B cell (primary cell): ENCODE measurements at places on chromosomes 2 and 18.

DNA sequence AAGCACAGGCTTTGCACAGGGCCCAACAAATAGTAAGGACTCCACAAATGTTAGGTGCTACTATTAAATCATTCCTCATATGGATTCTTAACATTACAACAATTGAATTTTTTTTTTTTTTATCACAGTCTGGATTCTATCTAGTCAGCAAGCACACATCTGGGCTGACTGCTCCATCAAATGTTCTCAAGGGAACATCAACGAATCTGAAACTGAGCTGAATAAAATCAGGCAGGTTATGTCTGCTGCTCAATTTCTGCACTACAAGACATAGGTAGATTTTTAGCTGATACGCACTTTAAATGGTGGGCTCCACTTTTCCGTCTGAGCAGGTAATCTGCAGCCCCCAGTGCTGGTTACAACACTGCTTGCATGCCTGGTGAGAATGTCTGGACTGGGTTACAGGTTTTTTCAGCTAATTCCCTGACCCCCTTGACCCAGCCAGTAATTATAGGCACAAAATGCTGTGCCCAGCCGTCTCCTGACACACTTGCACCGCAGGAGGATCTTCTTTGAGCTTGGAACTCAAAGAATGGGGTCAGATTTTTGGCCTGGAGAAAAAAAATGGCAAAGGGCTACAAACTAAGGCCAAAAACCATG, 44.6 kb downstream of the ADD2 start:
- no peak for DNase-seq

DNA sequence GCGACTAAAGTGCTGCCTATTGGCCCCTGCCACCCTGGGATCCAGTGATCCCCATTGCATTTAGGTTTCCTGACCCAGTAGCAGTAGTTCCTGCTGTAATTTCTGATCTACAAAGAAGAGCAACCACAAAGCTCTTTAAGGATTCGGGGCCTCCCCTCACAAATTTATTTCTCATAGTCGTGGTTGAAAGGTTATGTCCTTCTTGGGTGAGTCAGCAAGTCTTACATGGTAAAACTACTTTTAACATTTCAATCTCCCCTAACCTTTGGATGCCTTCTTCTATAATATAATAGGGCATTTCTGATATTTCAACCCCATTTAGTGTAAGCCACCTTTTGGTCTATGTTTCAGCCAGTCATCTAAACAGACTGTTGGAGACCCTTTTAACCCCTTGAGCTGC, 14.9 kb downstream of the PIKFYVE start:
- DNase-seq, result no peak

- no peak for DNase-seq
Observed at GRCh38 chr2:230023313-230023712, 45.4 kb downstream of the SLC16A14 start.

GRCh38 chr2:33373986-33374385, 102.5 kb upstream of the RASGRP3 start:
- no peak for DNase-seq

- DNase-seq, result no peak
Observed at GRCh38 chr18:23538001-23538400, 34.7 kb downstream of the RMC1 start.

DNA sequence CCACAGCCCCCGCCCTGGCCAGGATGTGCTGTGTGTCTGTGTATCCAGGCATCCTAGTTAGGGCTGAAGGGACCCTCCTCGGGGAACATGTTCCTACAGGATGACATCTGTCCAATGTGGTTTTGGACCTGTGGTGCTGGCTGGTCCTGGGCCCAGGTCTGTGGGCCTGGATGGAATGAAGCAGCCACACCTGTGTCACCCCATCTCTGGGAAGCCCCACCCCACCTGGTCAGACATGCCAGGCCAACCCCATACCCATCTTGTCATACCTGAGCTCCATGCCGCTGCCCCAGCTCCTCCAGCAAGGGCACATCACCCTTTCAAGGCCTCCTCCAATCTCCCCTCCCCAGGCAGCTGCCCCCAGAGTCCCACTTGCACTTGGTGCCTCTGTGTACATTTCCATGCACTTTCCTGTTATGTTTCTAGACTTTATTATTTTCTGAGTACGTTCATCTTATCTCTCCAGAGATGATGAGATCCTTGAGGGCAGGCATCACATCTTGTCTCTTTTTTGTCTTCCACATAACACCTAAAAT, 24.1 kb upstream of the PLB1 start:
- DNase-seq, result no peak

DNA sequence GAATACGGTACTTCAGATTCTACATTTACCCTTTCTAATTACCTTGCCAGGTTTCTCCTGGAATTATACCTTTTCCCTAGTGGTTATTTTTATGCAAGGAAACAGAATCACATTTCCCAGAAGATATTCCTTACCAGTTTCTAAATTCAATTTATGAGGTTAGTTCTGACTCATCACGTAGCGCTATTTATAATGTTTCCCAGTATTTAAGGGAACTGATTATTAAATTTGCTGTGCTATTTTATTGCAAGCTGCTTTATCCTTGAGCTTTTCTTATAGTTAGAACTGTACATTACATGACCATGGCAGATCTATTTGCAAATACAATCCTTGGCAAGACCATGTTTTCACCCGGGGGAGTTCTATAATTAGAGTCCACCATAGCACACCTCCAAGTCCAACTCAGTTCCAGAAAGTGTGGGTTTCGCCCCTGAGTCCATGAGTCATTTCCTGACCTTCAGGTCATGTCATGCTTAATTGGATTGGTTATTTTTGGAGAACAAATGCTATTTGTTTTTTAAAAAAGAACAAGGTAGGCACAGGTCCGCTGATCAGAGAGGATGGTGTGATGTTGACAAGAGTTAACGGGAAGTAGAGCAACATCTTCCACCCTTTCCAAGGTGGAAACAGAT, 126.6 kb downstream of the ZNF532 start:
- DNase-seq, result no peak

DNA sequence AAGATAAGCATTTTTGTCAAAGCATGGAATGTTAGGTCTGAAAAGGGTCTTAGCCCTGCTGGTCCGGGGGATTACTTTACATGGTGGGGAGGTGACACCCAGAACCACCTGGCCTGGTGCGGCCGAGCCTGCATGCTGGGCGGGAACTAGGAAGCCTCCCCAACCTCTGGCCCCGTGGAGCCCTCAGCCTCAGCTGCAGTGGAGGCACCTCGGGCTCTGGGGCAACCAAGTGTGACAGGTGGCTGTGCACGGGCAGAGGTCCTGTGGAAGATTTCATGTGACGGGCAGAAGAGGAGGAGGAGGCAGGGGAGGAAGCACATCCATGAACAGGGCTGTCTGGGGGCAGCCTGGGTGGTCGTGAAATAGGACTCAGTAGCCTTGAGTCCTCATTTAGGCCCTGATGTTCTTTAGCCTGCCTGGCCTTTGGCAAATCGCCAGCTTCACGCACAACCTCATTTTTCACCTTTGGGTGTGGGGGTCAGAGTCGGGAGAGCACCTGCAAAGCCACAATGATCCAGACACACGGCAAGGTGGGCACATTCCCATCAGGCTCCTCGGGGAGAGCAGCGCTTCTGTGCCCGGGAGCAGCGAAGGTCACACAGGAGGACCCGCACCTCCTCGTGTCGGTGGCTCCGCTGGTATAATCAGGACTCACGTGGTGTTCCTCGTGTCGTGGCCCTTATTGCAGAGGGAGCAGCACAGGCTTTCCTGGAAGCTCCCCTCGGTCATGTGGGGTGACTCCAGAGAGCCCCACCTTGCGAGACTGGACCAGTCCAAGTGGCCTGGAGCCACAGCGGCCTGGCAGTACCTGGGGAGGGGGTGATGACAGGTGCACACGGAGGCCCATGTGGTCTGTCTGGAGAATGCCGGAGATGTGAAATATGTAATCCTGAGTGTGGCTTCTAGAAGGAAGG, 13.9 kb downstream of the CNDP2 start:
- no peak for DNase-seq

GRCh38 chr2:50490991-50491390, 540.9 kb downstream of the NRXN1 start:
- no peak for DNase-seq
